ENCODE measurements at places on chromosomes 4 and X.

GRCh38 chr4:5823542-5824211 is 69.2 kb downstream of the CRMP1 start:
- DNase-seq: no peak

DNA sequence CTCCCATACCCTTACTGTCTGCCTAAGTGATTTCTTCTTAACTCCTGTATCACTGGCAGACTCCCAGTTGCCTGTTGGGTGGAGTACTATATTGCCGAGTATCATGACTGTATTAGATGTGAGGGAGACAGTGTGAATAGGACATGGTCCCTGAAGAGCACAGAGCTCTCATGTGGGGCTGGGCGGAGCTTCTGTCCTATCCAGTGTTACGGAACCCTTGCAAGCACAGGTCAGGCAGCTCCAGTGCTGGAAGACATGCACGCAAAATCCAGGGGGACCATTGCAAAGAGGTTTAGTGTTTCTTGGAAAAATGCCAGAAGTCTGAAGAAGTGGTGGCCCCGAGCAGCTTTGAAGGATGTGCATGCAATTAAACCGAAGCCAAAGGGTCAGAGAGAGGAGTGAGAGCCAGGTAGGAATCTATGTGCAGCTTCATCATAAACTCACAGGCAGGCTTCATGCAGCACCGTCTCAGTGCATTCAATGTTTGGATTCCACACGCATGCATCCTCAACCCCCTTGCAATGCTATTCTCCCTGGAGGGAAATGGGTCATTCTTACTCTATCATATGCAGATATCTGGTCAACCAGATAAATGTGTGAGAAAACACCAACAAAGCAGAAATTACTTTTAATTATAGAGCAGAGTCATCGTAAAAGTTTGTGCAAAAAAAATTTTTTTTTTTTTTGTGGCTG is 49.7 kb upstream of the DHRSX start:
- peak; percentile 74 for DNase-seq

GRCh38 chr4:126591583-126591982 is 1041.2 kb upstream of the INTU start:
- no peak for DNase-seq

DNA sequence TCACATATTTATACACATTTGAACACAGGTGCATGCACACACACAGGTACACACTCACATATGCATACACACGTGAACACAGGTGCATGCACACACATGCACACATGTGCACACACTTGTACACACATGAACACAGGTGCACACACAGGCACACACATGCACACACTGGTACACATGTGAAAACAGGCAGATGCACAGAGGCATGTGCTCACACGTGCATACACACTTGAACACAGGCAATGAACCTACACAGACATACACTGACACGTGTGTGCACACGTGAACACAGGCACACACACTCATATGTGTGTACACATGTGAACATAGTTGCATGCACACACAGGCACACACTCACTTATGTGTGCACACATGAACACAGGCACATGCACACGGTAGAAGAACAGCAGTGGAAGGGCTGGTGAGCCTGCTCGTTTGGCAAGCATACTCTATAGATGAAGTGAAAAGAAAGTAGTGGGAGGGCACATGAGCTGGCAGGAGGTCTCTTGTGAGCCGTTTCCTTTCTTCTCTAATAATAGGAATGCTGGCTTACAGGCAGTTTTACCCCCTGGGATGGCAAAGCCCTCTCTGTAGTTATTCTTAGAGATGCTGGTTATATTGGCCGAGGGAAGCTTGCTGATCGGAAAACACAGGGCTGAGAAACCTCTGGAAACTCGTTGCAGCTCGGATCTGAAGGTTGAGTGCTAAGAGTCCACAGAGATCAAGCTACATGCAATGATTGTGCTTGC is 279.6 kb upstream of the CLNK start:
- DNase-seq: no peak

DNA sequence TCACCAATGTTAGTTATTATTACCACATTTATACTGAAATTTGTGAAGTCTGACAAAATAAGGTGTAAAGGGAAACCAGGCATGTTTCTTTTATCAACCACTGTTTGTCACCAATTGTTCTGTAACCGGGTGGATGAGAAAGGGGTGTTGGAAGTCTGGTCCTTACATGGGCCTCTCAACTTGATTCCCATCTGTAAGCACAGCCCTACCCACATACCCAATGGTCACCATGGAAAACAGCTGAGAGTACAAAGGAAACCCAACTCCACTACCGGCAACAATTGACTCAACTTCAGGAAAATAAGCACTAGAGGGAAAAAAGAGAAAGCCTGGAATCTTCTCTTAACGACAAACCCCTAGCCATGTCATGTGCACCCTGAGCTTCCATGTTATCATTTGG is 70.8 kb upstream of the PTCHD1 start:
- no peak for DNase-seq

GRCh38 chr4:166197166-166197565 is 324.1 kb downstream of the TLL1 start:
- DNase-seq: no peak

DNA sequence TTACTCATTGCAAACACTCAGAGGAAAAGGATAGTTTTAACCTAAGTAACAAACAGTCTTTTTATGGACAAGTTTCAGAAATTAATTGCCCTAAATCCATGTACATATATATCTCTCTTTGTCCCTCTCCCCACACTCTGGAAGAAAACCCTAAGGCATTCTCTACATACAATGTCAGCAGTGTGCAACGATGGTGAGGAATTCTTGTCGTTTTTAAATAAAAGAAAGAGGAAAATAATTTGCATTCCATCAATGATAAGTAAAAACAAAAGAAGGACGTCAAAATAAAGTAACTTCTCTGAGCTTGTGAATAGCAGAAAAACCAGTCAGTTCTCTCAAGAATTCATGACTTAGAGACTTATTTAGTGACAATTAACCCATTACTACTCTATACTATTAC is 550.5 kb upstream of the DIPK2B start:
- DNase-seq: peak; percentile 78

DNA sequence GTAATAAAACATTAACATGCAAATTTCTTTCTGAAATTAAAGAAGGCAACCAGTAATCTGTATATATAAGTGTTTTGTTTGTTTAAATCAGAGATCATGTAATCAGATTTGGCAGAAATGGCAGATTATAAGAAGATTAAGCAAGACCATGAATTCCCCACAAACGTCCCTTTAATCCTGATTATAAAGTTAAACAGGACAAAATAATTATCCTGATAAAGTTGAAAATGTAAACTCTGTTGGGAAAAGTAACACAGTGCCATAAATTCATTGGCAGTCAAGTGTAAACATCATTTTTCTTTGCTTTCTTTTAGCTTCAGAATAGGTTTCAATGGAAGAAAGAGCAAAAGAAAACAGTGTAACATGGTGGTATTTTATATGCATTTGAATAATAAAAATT is 256.3 kb downstream of the KCNIP4 start:
- no peak for DNase-seq

- DNase-seq: no peak
Observed at GRCh38 chr4:185479507-185479971, 8.0 kb upstream of the CCDC110 start.

GRCh38 chr4:124803641-124804040 is 91.1 kb upstream of the ANKRD50 start:
- no peak for DNase-seq

DNA sequence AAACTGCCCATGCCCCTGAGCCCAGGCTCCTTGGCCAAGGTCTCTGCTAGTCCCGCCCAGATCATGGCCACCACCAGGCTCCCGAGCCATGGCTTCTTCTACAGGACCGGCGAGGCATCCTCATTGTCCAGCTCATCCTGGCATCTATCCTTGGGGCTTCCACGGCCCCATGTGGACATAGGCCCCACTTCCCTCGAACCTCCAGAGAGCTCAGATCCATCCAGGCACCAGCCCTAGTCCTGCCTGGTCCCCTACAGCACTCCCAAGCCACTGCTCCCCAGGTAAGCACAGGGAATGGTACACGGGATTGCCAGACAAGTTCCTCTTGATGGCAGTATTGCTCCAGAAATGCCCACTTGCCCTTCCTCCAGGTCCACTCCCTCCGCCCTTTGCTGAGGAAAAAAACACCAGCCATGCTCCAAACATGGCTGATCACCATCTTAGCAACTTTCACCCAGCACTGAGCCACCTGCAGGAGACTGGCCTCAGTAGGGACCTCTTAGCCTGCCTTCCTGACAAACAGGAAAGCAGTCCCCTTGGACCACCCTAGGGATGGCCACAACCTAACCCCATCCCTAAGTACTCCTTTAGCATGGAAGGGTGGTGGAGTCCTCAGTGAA is 272.1 kb upstream of the AGTR2 start:
- peak; percentile 51 for DNase-seq

DNA sequence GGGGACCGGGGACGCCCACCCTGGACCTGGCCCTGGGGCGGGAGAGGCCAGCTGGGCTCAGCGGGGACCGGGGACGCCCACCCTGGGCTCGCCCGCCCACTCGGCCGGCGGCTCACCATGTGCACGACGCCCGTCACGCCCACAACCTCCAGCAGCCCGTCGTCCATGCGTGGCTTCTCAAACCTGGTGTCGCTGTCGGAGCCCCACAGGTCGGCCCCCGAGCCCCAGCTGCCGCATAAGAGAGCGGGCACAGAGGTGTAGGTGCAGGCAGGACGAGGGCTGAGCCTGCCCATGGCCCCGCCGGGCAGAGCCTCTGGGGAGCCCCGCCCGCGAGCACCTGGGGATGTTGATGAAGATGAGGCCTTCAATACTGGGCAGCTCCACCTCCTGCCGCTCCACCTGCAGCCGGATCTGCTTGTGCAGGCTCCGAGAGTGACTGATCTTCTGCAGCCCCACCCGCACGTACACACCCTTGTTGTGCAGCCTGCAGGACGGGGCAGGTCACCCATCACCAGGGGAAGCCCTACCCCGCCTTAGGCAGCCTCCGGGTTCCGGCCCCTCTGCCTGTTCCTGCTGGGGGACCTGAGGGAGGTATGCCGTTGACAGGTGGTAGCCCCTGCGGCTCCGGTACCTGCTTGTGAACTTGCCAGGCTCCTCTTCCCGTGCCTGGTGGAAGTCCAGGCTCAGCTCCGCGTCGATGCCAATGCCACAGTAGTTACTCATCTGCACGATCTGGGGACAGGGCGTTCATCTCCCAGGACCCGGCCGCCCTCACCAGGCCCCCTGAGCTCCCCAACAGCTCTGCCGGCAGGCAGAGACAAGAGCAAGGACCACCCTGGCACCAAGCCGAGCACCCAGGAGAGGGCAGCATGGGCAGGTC is 11.8 kb downstream of the DGKQ start:
- no peak for DNase-seq

GRCh38 chr4:5785806-5786680 is 75.0 kb downstream of the EVC start:
- no peak for DNase-seq

DNA sequence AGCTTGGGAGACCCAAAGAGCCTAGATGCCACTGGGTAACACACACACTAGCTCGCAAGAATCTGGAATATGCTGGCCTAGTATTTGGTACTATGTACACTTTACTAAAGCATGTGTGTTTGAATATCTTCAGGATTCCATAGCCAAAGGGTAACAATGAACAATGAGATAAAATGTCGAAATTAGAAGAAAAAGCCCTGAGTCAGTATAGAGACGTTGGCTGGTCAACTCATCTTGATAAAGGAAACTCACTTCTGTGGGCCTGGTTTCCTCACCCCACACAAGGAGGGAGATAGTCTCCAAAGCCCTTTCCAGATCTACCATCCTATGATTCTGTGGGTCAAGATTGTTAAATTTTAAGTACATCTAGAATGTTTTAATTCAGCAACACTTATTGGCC is 6.9 kb downstream of the ZDHHC9 start:
- DNase-seq: no peak

GRCh38 chrX:11540532-11541377 is 125.0 kb downstream of the ARHGAP6 start:
- no peak for DNase-seq

DNA sequence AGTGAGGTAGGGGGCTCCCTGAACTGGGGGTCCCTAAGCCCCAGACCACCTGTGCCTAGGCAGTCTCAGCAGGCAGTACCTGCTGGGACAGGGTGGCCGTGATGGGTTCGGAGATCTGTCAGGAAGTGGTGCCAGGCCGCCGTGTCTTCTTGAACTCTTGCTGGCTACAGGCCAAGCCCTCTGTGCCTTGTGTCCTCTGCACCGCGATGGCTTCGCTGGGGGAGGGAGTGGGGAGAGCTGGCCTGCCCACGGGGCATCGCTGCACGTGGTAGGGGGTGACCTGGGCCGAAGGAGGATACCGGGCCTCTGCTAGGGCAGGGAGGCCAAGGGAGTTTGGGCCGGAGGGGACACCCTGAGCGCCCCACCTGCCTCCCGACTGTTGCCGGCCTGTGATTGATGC is 96.7 kb upstream of the NKX1-1 start:
- no peak for DNase-seq

GRCh38 chrX:23317799-23318724 is 16.6 kb upstream of the PTCHD1 start:
- DNase-seq: peak; percentile 74

GRCh38 chrX:66634272-66634671 is 4.6 kb downstream of the EDA2R start:
- no peak for DNase-seq

GRCh38 chr4:40843696-40844095 is 93.9 kb downstream of the NSUN7 start:
- DNase-seq: no peak

GRCh38 chr4:67668315-67668714 is 32.6 kb downstream of the UBA6 start:
- DNase-seq: no peak

- DNase-seq: no peak
Observed at GRCh38 chr4:99827857-99828256, 11.2 kb downstream of the DAPP1 start.

GRCh38 chr4:31325300-31325699 is 605.1 kb downstream of the PCDH7 start:
- DNase-seq: no peak

DNA sequence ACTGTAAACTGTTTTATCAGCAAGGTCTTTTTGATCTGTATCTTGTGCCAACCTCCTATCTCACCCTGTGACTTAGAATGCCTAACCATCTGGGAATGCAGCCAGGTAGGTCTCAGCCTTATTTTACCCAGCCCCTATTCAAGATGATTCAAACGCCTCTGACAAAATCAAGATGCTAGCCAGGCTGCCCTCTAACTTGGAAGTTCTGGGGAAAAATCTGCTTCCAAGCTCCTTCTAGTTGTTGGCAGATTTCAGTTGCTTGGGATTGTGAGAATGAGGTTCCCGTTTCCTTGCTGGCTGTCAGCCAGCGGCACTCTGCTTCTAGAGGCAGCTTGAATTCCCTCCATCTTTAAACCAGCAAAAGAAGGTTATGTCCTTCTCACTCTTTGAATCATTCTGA is 34.7 kb downstream of the LUZP4 start:
- no peak for DNase-seq

- DNase-seq: no peak
Observed at GRCh38 chrX:96861218-96861617, 22.5 kb upstream of the RPA4 start.

- DNase-seq: no peak
Observed at GRCh38 chr4:21885241-21885640, 63.3 kb downstream of the KCNIP4 start.
